ENCODE measurements at places on chromosomes 4 and X. TPM values are rescaled to one million over a fixed set of nuclear protein-coding genes. Genes with fewer than 3 reads are reported as not detected.

DNA sequence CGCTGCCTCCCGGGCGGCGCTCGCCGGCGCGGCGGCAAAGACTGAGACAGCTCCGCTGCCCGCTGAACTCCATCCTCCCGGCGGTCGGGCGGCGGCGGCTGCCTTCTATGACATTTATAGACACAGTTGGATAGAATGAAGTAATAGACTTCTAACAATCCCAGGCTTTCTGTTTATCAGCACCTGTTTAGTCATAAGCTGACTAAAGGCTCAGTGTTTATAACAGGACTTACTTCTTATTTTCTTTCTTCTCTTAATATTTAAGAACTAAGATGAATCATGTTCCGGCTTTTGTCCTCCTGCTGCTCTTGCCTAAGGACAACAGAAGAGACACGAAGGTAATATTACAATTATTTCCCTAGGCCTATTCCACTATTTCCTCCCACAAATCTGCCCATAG, 3.9 kb downstream of the ARL13A start:
- DNase-seq = no peak
- H3K36me3 ChIP-seq = no peaks in the 10 kb centered on the region

- no peak for DNase-seq
- no peak overlapping the region for H3K27ac ChIP-seq
- H3K4me1 ChIP-seq = no peaks in the 10 kb centered on the region
- H3K36me3 ChIP-seq = no peaks in the 10 kb centered on the region
- no peaks in the 10 kb centered on the region for H3K27me3 ChIP-seq
Observed at GRCh38 chrX:83510510-83511062, 2.5 kb downstream of the POU3F4 start.

GRCh38 chrX:9911487-9911886, 55.7 kb upstream of the CLDN34 start:
- no peak overlapping the region for H3K4me3 ChIP-seq
- no peaks in the 10 kb centered on the region for H3K4me1 ChIP-seq
- no peaks in the 10 kb centered on the region for H3K27me3 ChIP-seq
- H3K27ac ChIP-seq = no peak overlapping the region
- no peak for DNase-seq

GRCh38 chr4:108135549-108136209, 33.1 kb downstream of the LEF1 start:
- H3K36me3 ChIP-seq = no peaks in the 10 kb centered on the region
- no peaks in the 10 kb centered on the region for H3K4me1 ChIP-seq
- DNase-seq = no peak
- H3K27ac ChIP-seq = no peak overlapping the region
- no peaks in the 10 kb centered on the region for H3K27me3 ChIP-seq

The SPARCL1 gene
- 5.3 TPM for total RNA-seq

The PABPC1L2A gene
- total RNA-seq = not detected

Data from right lobe of liver (tissue), 6 donors.